ENCODE measurements at places on chromosomes 3 and 15. TPM values are rescaled to one million over a fixed set of nuclear protein-coding genes. Genes with fewer than 3 reads are reported as not detected.

GRCh38 chr3:111956995-111957734 lies 21.7 kb upstream of the ABHD10 start:
- no peak for DNase-seq

DNA sequence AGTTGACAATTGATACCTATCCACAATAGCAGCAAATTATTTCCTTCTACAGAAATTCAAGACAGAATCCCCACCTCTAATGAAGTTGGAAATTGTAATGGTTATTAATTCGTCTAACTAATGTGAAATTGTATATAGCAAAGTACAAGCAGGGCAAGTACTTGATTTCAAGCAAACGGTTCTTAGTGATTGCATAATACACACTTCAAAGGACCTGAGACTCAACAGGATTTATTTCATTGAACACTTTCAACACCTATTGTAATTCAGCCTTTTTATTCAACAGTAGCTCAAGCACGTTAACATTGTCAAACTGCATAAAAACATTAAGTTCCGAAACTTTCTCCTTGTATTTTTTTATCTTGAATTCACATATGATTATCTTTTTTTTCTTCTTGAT lies 40.2 kb upstream of the AGTR1 start:
- DNase-seq, result no peak

DNA sequence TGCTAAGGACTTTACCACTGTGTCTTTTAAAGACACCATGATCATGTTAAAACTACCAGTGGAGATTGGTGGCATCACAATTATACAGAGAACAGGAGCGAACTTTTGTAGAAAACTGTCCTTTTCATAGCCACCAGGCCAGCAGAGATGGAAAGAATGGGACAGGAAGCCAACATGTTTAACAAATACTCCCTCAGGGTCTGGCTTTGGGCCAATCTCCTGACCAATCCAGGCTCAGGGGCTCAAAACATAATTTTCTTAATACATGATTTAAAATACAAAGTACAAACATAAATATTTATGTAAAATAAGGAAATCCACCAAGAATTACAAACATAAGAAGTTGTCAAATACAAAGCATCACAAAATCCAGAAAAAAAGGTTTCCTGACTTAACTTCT lies 266.0 kb downstream of the VPS13C start:
- DNase-seq, result no peak

The PLA2G4D gene
- not detected for total RNA-seq

The LAMB2 gene
- total RNA-seq, result 503 TPM

DNA sequence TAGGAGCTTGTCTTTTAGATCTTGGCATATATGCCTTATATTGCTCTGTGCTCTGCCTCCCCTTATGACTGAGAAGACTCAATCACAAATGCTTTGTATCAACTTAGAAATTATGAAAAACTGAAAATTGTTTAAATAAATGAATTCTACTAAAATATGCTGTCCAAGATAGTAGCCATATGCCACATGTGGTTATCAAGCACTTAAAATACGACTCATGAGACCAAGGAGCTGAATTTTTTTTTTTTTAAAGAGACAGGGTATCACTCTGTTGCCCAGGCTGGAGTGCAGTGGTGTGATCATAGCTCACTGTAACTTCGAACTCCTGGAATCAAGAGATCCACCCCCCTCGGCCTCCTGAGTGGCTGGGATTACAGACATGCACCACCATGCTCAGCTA lies 118.3 kb downstream of the RFTN1 start:
- DNase-seq, result no peak

GRCh38 chr15:81296673-81297072 lies 27.3 kb downstream of the STARD5 start:
- no peak for DNase-seq

- no peak for DNase-seq
Measured at GRCh38 chr3:131396170-131396569, 14.6 kb downstream of the NUDT16 start.

The MCF2L2 gene
- 1.3 TPM for total RNA-seq

DNA sequence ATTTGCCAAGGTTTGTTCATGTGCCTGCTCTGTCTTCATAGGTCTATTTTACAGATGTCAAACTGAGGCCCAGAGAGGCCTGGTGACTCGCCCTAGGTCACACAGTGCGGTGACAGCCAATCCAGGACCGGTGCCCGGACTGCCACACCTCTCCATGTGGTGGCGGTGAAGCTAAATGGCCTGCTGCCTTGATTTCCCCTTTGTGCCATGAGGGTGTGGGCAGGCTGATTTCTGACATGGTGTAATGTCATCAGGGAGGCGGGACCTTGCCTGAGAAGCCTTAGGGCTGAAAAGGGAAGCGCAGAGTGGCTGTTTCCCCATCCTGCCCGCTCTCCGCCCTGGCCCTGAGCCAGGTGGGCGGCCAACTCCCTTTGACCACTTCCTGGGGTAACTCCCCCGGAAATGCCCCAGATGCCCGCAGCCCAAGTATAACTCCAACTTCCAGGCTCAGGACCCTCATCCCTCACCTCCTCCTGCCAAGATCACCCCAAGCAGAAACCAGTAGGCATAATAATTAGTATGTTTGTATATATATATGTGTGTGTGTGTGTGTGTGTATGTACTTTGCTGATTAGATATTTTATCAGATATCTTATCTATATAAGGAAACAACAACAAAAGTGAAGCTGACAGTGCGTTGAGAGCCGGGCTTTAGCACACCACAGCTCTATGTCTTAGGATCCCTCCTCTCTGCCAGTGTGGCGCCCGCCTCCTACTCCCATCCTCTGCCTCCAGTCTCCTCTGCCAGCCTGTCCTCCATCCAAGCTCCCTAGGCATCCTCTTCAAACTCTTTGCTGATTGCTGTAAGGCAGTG lies 63.9 kb downstream of the IQSEC1 start:
- DNase-seq, result peak; percentile 93

GRCh38 chr15:68939501-68939900 lies 9.2 kb downstream of the SPESP1 start:
- DNase-seq, result no peak

DNA sequence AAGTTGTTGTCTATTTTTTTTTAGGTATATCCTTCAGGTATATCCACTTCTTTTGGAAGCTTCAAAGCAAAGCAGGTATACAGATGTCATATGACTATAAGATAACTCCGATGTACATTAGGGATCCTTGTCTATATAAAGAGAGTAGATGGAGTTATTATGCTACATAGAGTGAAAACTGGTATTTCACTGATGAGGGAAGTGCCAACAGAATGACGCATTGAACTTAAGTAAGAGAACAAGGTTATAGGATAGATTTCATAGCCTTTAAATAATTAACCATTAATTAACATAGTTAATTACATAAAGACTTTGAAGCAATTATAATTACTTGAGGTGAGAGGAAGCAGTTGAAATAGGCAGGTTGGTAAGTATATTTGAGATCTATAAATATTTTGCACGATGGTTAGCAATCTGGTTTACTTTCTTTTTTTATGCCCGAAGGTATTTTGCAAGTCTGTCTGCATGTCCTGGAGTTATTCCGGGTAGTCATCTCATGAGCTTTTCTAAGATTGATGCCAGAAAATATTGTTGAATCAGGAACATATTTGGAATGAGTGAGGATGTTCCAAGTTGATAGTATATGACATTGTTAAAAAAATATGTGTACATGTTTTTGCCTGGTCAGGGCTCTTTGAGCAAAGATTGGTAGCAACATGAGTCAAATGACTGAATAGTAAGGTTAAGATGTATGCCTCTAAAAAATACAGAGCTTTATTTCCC lies 299.5 kb upstream of the KCNMB2 start:
- no peak for DNase-seq

- DNase-seq, result no peak
Measured at GRCh38 chr15:76274226-76274625, 37.0 kb downstream of the ETFA start.

GRCh38 chr3:156389449-156389950 lies 165.4 kb downstream of the SSR3 start:
- no peak for DNase-seq

The PLSCR5 gene
- not detected for total RNA-seq
